ENCODE measurements at places on chromosomes 1 and 21.
A peak's percentile ranks its signal among the peaks of the same experiment; 100 is the strongest.

DNA sequence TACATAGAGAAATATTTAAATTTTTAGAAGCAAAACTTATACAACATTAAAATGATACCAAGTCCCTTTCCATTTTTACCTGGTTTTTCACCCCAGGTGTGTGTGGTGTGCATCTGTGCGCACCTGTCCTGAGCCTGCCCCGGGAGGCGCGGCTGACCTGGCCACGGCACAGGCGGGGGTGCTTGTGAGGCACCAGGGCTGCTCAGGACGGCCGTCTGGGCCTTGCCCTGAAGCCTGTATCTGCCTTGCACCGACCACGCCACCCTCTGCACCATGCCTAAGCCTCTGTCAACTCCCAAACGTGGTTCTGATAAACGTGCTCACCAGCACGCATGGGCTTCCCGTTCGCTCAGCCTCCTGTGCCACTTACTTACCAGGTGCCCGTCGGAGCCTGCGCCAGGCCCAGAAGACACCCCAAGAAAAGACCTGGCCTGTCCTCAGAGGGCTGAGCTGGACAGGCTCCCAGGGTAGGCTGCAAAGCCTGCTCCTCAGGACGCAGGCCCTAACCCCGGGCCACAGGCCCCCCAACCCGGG, 20.9 kb downstream of the PANK4 start:
- no peak for DNase-seq

- DNase-seq = no peak
Observed at GRCh38 chr1:95386915-95387314, 152.9 kb downstream of the RWDD3 start.

GRCh38 chr1:31417148-31417547, 4.1 kb downstream of the SERINC2 start:
- no peak for DNase-seq

- DNase-seq = no peak
Observed at GRCh38 chr1:68470388-68470970, 20.7 kb upstream of the RPE65 start.

DNA sequence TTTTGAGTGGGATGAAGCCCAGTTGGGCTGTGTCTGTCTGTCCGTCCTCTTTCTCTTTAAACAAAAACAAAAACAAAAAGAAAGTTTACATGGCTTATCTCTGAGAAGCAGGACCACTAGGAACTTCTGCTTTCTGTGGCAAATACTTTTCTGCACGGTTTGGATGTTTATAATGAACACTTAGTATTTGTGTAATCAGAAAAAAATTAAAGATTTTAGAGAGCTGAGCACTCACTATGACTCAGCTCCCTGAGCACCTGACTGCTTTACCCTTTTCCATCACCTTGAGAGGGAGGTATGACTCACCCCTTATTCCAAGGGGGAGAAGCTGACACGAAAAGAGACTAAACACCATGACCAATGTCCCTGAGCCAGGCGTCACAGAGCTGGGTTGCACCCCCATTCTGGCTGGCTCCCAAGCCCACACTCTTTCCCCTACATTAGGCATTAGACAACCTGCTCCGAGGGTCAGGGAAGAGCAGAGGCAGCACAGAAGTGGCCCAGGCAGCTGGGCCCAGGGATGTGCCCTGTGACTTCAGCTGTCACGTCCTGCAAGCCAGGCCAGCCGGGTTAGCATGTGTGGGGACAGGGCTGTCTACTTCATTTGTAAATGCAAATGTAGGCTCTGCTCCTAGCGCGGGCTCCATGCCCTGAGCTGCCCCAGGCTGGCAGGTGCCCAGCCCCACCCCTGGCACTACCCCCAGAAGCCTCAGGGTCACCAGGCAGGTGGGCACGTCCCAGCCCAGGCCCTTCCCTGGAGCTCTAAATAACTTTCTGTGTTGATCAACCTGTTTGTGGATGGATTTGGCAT, 30.4 kb downstream of the RAP1GAP start:
- DNase-seq = peak; percentile 50

DNA sequence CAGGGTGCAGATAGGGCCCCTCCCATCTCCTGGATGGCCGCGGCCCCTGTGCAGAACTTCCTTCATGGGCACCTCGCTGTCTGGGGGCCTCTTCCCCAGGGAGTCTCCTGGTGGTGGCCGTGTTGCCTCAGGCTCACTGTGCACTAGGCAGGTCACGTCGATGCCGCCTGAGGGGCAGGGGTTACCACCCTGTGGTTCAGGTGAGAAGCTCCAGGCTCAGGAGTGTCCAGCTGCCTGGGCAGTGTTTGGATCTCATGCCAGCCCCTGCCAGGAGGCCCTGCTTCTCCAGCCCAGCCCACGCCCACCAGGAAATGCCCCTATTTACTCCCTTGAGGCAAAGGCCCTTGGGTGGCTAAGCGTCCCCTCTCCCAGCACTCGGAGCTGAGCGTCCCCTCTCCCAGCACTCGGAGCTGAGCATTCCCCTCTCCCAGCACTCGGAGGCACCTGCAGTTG, 2.1 kb downstream of the ITGB2 start:
- no peak for DNase-seq

GRCh38 chr1:39047374-39048229, 21.5 kb downstream of the NDUFS5 start:
- DNase-seq = peak; percentile 65

DNA sequence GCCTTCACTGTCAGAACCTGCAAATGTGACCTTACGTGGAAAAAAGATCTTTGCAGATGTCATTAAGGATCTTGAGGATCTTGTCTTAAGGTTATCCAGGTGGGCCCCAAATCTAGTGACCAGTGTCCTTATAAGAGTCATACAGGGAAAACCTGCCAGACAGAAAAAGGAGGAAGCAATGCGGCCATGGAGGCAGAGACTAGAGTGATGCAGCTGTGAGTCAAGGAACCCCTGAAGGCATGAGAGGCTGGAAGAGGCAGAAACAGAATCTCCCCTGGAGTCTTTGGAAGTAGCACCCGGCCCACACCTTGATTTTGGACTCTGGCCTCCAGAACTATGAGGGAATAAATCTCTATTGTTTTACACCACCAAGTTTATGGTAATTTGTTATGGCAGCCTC, 36.5 kb upstream of the DNASE2B start:
- no peak for DNase-seq

DNA sequence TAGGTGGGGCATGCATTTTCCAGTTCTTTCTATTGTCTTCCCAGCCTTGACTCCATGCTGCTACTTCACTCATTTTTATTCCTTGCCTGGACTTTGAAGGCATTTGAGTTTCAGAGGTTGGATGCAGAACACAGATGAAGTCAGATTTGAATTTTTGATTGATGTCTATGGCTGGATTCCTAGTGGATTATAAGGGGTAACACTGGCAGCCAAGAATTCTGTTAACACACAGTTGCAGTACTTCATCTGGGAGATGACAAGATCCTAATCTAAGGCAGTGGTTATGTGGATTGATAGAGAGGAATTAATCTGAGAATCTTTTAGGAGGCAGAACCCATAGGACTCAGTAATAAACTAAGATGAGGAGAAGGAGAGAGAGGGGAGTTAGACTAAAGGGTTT, 439.0 kb upstream of the USP24 start:
- no peak for DNase-seq

DNA sequence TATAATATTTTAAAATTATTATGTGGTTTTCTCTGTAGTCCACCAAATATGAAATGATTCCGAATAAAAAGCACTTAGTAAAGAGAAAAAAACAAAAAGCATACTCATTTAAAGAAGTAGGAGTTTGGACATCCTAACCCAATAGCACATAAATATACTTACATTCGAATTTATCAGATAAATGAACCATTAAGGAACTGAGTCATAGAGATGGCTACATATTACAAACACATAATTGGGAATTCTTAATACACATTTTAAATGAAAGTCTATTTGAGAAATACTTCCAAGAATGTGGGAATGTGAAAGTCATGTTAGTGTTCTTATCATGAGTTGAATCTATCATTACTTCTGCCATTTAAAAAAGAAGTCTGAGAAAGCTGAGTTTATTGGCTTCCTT, 75.0 kb downstream of the USP24 start:
- DNase-seq = no peak

GRCh38 chr1:210817385-210818275, 316.3 kb downstream of the KCNH1 start:
- DNase-seq = no peak

DNA sequence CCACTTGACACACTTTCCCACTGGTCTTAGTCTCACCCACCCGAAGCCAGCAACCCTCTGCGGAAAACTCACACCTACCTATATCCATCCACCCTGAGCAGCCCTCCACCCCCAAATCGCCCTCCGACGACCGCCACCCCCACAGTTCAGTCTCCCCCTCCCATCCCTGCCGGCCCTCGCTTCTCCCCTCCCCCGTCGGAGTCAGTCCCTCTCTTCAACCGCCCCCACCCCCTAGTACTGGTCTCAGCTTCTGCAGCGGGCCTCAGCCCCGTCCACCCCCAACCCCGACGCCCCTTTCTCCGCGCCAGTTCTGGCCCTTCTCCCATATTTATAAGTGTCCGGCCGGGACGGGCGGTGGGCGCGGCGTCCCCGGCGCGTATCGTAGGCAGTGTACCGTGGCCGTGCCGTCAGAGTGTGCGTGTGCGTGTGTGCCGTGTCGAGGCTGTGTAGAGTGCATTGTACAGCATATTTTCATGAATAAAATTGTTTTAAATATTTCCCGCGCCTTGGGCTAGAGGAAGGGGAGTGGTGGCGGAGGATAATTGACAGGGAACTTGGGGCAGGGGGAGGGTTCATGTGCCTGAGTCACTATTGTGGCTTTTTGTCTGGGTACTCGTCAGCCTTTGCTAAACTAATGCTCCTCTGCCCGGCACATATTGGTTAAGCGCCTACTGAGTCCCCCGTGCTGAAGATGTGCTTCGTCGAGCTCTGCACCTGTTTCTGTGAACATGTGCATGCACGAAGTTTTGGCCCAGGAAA, 22.0 kb downstream of the FOXO6 start:
- DNase-seq = no peak

GRCh38 chr1:119276558-119276957, 92.0 kb upstream of the HAO2 start:
- no peak for DNase-seq

DNA sequence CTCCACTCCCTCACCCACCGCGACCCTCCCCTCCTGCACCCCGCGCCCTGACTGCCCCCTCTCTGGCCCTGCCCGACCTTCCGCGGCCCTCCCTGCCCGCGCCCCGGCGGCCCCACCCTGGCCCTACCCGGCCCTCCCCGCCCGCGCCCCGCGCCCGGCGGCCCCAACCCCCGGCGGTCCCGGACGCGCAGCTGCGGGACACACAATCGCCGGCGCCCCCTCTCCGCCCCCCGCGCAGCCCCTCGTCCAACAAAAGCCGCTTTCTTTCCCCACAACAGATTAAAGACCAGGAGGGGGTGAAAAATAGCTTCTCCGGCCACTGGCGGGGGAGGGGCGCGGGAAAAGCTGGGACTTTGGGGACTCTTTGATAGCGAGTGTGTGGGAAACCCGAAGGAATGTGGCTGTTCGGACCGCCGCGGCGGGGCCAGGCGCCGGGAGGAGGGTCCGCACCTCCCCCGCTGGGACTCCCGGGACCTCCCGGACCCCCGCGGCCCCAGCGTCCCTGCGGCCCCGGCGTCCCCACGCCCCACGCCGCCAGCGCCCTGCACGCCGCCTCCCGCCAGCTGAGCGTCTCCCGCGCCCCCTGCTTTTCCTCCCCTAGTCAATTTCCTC, 8.8 kb upstream of the ID3 start:
- no peak for DNase-seq

- DNase-seq = no peak
Observed at GRCh38 chr1:180584869-180585268, 26.1 kb downstream of the OVAAL start.

- DNase-seq = peak; percentile 84
Observed at GRCh38 chr1:39898648-39899603, 2.8 kb downstream of the MYCL start.

DNA sequence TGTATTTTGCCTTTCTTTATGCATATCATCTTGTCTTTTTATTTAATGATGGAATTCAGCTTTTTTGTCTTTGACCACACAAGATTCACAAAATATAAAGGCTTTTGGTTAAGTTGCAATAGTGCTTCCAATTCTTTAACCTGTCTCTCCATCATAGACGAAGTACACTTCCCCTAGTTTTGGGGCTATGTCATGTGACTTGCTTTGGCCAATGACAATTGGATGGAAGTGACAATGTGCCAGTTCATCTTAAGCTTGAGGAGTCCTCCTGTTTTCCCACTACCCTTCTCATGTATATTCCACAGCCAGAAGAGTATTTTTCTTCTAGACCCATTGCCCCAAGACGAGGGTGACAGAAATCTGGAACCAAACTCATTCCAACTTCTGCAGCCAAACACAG, 419.6 kb upstream of the BRINP3 start:
- no peak for DNase-seq

DNA sequence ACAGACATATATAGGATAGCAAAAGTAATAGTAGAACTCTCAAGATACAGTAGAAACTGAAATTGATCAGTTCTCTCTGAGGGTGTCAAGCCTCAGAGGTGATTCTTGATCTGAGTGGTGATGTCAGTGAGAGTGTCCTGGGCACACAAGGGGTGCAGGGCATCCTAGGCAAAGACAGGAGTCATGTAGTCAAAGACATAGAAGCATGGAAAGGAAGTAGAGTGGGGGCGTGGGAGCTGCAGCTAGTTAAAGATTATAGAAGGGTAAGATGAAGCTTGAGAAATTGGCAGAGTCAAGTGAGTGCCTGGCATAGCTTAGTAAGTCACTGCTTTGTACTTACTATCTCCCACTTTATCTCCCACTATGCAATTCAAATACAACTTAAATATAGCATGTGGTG, 22.8 kb downstream of the CDC7 start:
- no peak for DNase-seq

GRCh38 chr1:119988306-119989062, 81.0 kb downstream of the NOTCH2 start:
- no peak for DNase-seq

- peak; percentile 85 for DNase-seq
Observed at GRCh38 chr1:156927215-156928042, 7.0 kb downstream of the LRRC71 start.

GRCh38 chr1:231842441-231842840, 215.9 kb downstream of the DISC1 start:
- DNase-seq = no peak

GRCh38 chr21:38806942-38807284, 1.2 kb downstream of the ETS2 start:
- DNase-seq = no peak

- DNase-seq = no peak
Observed at GRCh38 chr1:214537219-214537618, 14.2 kb downstream of the PTPN14 start.

- DNase-seq = no peak
Observed at GRCh38 chr1:11216074-11216473, 26.9 kb downstream of the ANGPTL7 start.

- DNase-seq = peak; percentile 83
Observed at GRCh38 chr1:161266202-161266601, 7.7 kb downstream of the PCP4L1 start.

- no peak for DNase-seq
Observed at GRCh38 chr1:118145721-118146120, 39.3 kb downstream of the SPAG17 start.

DNA sequence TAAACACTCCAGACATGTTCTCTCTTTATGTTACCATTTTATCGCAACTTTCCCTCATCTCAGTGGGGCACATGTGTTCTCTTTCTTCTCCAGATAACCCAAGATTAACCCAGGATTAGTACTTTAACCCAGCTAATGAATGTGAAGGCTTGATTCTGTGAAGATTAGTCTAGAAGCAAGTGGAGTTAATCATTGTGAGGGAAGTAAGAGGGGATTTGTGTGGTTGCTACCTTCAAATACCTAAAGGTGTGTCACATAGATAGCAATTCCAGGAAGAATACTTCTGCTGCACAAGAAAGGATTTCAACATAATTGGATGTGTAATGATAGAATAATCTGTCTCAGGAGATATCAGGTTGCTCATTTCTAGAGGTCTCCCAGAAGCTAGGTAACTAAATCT, 327.1 kb downstream of the PBX1 start:
- DNase-seq = no peak

GRCh38 chr1:245715970-245716369, 561.2 kb downstream of the KIF26B start:
- peak; percentile 64 for DNase-seq

All from H54 (cell line).